Chondrocyte (in vitro differentiated cells): ENCODE measurements at places on chromosomes 2 and 18. TPM values are rescaled to one million over a fixed set of nuclear protein-coding genes. Genes with fewer than 3 reads are reported as not detected.

The ZNF396 gene
- 1.4 to 1.5 TPM (median 1.4 TPM) in 3 replicates for total RNA-seq

GRCh38 chr18:50454387-50454988, 79.6 kb downstream of the SKA1 start:
- DNase-seq, result no peak
- peaks cover 12% of the 10 kb centered on the region for H3K27me3 ChIP-seq
- no peaks in the 10 kb centered on the region for H3K4me1 ChIP-seq
- no peak overlapping the region for H3K27ac ChIP-seq

- no peaks in the 10 kb centered on the region for H3K27me3 ChIP-seq
- H3K4me3 ChIP-seq, result no peak overlapping the region
- no peaks in the 10 kb centered on the region for H3K4me1 ChIP-seq
- no peak for DNase-seq
- no peak overlapping the region for H3K27ac ChIP-seq
These were observed 172.8 kb downstream of the CD226 start for GRCh38 chr18:69774831-69775230.

DNA sequence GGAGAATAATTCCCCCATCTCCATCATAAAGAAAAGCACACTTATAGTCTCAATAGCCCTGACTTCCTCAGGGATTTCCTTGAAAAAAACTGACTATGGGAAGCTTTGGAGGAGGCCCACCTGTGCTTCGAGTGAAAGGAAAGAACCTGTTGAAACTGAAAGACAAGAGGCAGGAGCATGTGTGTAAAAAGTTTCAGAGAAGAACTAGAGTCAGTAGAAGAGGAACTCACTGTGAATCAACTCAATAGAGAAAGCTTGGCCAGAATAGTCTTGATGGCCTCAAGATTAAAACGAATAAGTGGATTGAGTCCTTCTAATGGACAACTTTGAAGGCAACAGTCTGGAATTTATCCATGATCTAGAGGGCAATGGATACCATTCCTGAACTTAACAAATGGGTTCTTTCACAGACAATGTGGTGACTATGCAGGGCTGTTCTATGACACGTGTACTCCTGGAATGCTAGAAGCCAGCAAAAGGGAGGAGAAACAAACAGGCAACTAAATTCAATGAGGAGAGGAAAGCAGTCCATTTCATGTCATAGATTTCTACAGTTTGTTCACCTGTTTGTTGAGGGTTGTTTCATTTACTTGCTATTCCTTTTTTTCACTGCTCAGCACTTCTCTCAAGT, 442.3 kb downstream of the GRB14 start:
- peaks cover 6% of the 10 kb centered on the region for H3K4me1 ChIP-seq
- no peak for DNase-seq
- no peak overlapping the region for H3K27ac ChIP-seq
- no peaks in the 10 kb centered on the region for H3K27me3 ChIP-seq
- H3K4me3 ChIP-seq, result no peak overlapping the region

GRCh38 chr2:18325118-18325517, 235.3 kb downstream of the RDH14 start:
- no peak overlapping the region for H3K27ac ChIP-seq
- H3K4me1 ChIP-seq, result no peaks in the 10 kb centered on the region
- peaks cover 41% of the 10 kb centered on the region for H3K27me3 ChIP-seq
- H3K36me3 ChIP-seq, result no peaks in the 10 kb centered on the region

- no peak overlapping the region for H3K27ac ChIP-seq
- no peaks in the 10 kb centered on the region for H3K36me3 ChIP-seq
- peaks cover 4% of the 10 kb centered on the region for H3K4me1 ChIP-seq
- H3K27me3 ChIP-seq, result no peaks in the 10 kb centered on the region
- H3K4me3 ChIP-seq, result no peak overlapping the region
- DNase-seq, result no peak
These were observed 176.8 kb downstream of the ZEB2 start for GRCh38 chr2:144343145-144343544.

GRCh38 chr2:232925153-232925820, 55.2 kb downstream of the SNORC start:
- no peak overlapping the region for H3K4me3 ChIP-seq
- peaks cover 6% of the 10 kb centered on the region for H3K4me1 ChIP-seq
- no peak for DNase-seq

DNA sequence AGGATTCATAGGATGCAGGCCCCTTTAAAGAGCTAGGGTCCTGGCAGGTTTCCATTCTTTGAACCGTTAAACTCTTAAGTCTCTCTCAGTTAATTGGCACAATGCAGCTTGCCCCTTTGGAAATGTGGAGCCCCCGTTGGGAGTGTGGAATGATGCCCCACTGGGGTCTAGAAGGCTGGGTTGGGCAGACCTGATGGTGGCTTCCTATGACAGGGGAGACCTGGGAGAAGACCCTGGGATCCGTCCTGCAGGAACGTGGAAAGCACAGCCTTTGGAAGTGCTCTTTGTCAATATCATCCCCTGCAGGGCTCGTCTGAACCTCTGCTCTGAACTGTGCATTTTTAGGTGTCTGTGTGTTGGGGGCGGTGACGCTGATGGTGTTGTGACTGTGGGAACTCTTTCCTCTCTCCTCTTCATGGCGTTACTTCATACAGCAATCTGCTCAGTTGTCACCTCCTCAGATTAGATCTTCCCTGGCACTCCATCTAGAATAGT, 190.6 kb downstream of the MYCN start:
- DNase-seq, result no peak
- H3K4me3 ChIP-seq, result no peak overlapping the region
- no peak overlapping the region for H3K27ac ChIP-seq
- H3K36me3 ChIP-seq, result no peaks in the 10 kb centered on the region

GRCh38 chr2:216235462-216235861, 126.3 kb downstream of the XRCC5 start:
- H3K27me3 ChIP-seq, result no peaks in the 10 kb centered on the region
- H3K27ac ChIP-seq, result no peak overlapping the region
- DNase-seq, result no peak

DNA sequence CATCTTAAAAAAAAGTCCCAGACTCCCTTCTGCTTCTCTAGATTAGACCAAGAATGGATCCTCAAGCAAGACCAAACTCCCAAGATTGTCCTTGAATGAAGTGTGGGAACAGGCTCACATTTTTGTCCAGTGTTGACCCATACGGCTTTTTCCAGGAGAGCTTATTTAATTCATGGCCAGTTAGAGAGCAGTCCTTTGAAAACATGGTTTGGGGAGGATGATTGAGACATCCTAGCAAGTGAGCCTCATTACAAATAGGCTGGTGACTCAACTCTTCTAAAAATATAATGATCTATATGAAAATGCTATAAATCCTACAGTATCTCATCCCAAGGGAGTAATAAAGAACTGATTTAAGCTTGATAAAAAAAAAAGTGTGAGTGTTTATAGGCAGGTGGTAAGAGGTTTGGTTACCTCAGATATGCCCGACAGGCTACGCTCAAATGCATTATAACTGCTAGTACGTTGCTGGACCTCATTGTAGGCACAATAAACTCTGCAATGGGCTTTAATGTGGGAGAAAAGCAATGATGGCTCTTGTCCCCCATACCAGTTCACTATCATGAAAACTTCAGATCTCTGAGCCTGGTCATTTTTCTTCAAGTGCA, 17.0 kb downstream of the ANKRD29 start:
- H3K4me3 ChIP-seq, result no peak overlapping the region
- H3K27me3 ChIP-seq, result peaks cover 29% of the 10 kb centered on the region
- no peaks in the 10 kb centered on the region for H3K4me1 ChIP-seq

- peaks cover 17% of the 10 kb centered on the region for H3K4me1 ChIP-seq
- H3K4me3 ChIP-seq, result no peak overlapping the region
- no peaks in the 10 kb centered on the region for H3K27me3 ChIP-seq
- no peak for DNase-seq
- peak overlapping the region; percentile 72 for H3K27ac ChIP-seq
- peaks cover 1% of the 10 kb centered on the region for H3K36me3 ChIP-seq
These were observed 40.5 kb upstream of the EFHD1 start for GRCh38 chr2:232592772-232593395.

GRCh38 chr2:73699437-73699836, 37.7 kb downstream of the TPRKB start:
- no peaks in the 10 kb centered on the region for H3K36me3 ChIP-seq
- peaks cover 4% of the 10 kb centered on the region for H3K27me3 ChIP-seq

The SDC1 gene
- total RNA-seq, result 11.4 to 13.2 TPM (median 12.6 TPM) in 3 replicates

The PID1 gene
- 0.95 to 1.8 TPM (median 1.8 TPM) in 3 replicates for total RNA-seq
